ENCODE measurements at places on chromosomes 1 and 21. TPM values are rescaled to one million over a fixed set of nuclear protein-coding genes. Genes with fewer than 3 reads are reported as not detected.

DNA sequence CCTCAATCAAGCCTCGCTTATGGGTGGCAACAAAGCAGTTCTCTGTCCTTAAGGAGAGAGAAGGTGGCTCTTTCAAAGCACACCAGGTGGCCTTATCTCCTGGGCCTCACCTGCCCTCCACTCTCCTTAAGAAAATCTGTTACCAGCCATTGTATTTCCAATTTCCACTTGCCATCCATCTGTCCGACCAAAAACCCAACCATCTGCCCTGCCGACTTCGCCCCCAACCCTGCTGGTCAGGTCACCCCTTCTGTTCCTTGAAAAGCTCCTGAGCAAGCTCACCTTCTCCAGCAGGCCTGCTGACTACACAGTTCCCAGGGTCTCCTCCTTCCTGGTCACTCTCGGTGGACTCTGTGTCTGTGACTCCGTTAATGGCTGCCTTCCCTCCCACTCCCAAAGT lies 619 bp upstream of the IGFN1 start:
- DNase-seq = no peak

DNA sequence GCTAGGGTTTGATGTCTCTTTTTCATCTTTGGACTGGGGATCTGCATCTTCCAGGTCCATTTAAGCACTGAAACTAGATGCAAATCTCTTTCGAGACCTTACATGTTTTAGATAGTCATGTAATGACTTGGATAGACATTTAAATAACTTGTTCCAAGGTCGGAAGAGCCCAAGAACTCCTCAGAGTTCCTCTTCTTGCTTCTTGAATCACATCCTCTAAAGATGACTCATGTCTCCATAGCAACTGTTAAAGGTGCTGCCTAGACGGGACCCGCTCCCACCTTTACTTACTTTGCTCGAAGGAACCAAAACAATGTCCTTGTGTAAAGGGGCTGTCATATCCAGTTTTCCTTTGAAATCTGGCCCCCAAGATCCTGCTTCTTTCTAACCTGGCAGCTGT lies 130.0 kb downstream of the EDEM3 start:
- DNase-seq = no peak

GRCh38 chr1:16907870-16908758 lies 12.3 kb downstream of the RNU1-2 start:
- no peak for DNase-seq

GRCh38 chr1:84255582-84255981 lies 45.9 kb upstream of the SAMD13 start:
- DNase-seq = no peak

GRCh38 chr1:230327892-230328284 lies 98.2 kb downstream of the PGBD5 start:
- no peak for DNase-seq

DNA sequence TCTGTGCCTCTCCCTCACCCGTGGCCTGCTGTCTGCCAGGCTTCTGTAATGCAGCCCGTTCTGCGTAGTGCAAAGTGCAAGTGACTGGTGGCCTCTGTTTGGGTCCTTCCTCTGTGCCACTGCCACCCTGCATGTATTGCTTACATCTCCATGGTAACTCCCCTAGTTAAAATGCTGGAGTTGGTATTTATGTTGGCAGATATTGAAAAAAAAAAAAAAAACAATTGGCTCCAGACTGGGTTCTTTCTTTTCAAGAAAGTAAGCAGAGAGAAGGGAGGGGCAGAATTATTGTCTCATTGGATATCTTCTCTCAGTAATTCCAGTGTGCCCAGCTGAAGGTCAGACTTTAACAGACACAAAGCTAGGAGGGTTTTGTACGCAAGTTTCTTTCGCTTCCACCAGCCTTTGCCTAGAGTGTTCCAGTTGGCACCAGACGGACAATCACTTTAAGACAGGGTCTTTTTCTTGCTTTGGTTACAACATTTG lies 242.3 kb downstream of the PBX1 start:
- DNase-seq = no peak

GRCh38 chr1:15110867-15111230 lies 42.7 kb upstream of the TMEM51 start:
- no peak for DNase-seq

GRCh38 chr1:10431070-10431730 lies 967 bp downstream of the CENPS start:
- no peak for DNase-seq

DNA sequence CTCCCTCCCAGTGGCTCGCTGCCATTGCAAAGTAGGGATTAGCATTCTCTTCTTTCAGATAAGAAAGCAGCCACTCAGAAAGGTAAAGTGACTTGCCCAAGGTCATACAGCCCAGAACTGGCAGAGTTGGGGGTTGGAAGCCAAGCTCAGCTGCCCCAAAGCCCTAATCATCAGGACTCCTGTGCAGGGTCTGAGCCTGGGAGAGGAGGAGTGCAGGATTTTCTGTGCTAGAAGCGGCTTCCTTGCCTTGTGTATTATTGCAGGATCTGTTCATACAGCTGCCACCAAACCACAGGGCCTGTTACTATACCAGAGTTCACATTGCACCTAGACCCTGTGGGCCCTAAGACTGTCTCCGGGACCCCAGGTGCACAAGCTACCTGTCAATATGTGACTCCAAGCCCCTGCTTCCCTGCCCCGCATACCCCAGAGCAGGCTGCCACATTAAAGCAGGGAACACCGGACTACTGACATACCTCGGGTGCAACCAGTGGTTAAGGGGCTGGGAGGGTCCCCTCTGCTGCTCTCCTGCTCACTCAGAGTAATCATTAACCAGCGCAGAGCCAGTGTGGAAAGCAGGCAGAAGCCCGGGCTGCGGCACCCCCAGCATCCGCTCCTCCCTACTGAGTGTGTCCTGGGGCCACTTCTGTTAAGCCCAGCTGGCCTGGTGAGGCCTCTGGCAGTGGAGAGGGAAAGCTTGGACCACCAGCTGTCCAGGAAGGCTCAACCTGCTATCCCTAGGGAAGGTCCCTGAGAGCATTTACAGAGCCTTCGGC lies 15.8 kb downstream of the HSPG2 start:
- no peak for DNase-seq

GRCh38 chr1:59601811-59602210 lies 212.9 kb upstream of the HOOK1 start:
- no peak for DNase-seq

DNA sequence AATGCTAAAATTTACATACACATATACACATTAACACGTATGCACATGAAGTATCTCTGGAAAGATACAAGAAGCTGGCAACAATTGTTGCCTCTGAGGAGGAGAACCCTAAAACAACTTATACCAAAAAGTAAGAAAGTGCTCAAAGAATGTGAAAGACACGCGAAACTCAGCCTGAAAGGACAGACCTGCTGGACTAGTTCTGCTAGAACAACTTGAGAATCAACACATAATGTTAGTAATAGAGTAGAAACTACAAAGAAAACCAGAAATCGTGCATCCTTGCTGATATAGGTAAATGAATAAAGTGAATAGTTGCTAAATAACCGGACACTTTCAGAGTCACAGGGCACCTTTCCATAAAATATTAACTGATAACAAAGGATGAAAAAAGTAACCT lies 242.5 kb downstream of the RERE start:
- no peak for DNase-seq

IQGAP3 gene
- 13.9 TPM for total RNA-seq

GRCh38 chr1:19623523-19623922 lies 20.6 kb upstream of the NBL1 start:
- no peak for DNase-seq

DNA sequence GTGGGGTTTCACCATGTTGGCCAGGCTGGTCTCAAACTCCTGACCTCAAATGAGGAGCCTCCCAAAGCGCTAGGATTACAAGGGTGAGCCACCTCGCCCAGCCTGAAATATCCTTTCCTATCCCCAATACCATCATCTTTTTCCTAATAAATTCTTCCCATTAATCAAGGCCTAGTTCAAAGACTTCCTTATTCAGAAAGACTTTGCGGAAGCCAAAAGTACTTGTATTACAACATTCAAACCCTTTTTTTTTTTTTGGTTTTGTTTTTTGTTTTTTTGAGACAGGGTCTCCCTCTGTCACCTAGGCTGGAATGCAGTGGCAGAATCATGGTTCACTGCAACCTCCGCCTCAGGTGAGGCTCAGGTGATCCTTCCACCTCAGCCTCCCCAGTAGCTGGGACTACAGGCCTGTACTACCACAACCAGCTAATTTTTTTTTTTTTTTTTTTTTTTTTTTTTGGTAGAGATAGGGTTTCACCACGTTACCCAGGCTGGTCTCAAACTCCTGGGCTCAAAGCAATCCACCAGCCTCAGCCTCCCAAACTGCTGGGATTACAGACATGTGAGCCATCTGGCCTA lies 7.6 kb downstream of the SLC19A2 start:
- DNase-seq = no peak

DESI2 gene
- 30.7 TPM for total RNA-seq

DNA sequence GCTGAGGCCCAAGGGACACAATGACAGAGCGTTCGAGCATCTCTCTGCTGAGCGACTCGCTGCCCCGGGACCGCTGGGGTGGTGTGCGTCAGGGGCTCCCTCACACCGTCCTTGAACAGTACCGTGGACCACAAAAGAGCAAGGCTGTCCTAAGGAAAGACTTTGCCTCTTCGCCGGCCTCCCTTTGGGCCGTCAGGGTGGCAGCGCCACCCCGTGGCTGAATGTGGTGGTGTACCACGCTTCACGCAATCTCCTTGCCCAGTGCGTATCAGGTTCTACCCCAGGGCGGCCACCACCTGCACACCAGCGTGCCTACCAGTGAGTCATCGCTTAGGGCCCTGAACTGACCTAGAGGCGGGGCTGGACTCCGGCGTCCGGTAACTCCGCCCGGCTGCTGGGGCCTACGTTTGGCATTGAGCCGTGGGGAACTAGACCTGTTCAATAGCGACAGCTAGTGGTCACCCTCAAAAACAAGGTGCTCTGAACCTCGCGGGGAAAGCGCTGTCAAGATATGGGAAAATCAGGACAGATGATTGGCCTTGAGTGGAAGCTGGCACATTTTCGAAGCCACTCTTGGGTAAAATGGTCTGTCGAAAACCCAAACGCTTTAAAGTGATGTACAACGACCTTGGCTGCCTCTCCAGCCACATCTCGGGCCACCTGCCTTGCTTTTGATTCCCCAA lies 8.1 kb upstream of the TRAF3IP3 start:
- peak; percentile 87 for DNase-seq

RER1 gene
- 94.5 TPM for total RNA-seq

GRCh38 chr1:161725908-161726472 lies 4.6 kb downstream of the FCRLB start:
- peak; percentile 63 for DNase-seq

NR1I3 gene
- not detected for total RNA-seq

- peak; percentile 61 for DNase-seq
Measured at GRCh38 chr1:150168960-150169601, 19.4 kb downstream of the PLEKHO1 start.

GRCh38 chr1:94970783-94971182 lies 43.9 kb upstream of the CNN3 start:
- no peak for DNase-seq

- peak; percentile 65 for DNase-seq
Measured at GRCh38 chr1:204941421-204942338, 71.0 kb downstream of the NFASC start.

GRCh38 chr1:26540351-26540750 lies 10.8 kb downstream of the RPS6KA1 start:
- no peak for DNase-seq

KRTAP12-2 gene
- total RNA-seq = not detected

OR2C3 gene
- not detected for total RNA-seq

FNBP1L gene
- 74.5 TPM for total RNA-seq
